ENCODE measurements at places on chromosomes 3 and 15.

DNA sequence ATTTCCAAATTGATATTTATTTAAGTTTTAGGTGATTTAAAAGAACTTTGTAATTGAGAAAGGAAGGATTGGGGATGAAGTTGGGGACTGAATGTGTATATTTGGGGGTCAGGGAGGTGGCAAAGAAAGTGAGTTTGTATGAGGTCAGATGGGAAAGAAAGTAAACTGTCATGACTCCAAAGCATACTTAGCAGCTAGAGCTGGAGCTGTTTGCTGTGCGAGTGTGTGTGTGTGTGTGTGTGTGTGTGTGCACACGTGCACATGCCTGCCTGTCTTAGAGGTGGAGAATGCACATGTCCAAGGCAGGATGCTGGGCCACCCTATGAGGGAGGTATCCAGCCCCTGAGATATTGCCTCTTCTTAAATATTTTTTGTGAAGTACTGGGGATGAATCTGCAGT, 21.0 kb downstream of the BOC start:
- DNase-seq: no peak

DNA sequence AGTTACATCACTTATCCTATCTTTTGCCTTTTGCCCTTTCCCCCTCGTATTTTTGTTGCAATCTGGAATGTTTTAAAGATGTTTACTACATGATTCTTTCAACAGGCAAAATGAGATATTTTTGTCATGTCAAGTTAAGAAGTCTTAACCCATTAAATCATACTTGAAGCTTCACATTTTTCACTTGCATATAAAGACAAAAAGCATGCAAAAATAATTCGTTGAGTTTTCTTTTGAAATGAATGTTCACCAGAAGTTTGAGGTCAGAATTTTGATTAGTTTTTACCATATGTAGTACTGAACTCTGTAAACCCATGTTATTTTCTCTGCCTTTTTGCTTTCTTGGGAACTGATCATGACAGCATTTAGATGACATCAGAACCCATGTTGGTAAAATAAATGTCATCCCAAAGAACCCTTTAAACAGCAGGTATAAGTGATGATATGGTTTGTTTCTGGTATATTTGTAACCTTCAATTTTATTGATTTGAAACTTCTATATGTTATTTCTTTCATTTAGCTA, 188.5 kb downstream of the GHSR start:
- peak; percentile 22 for DNase-seq

DNA sequence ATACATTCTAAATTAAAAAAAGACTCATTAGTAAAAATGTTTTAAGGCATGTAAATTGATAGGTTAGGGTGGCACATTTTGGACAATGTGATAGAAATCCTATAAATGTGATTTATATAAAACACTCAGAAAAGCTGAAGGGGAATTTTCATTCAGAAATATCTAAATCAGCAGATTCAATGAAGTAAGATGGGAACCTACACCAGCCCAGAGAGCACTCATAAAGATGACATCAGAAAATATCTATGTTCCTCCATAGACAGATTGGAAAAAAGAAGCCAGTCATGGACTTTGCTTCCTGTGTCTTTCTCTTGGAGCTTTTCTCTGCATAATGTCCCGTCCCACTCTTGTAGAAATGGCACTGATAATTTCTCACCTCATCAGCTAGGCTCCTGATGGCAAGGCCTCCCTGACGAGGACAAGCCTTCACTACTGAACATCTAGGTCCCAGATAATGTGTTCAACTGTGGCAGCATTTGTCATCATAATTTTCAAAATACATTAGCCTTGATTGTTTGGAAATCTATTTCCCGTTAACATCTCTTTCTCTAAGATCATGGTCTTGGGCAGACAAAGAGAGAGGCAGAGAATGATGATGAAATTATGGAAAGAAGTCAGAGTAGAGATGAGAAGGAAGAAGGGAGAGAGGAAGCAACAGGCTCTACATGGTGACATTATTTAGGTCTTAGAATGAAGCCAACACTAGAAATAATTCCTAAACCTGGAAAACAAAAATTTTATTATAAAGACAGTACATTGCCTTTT, 354.4 kb downstream of the NTRK3 start:
- no peak for DNase-seq

DNA sequence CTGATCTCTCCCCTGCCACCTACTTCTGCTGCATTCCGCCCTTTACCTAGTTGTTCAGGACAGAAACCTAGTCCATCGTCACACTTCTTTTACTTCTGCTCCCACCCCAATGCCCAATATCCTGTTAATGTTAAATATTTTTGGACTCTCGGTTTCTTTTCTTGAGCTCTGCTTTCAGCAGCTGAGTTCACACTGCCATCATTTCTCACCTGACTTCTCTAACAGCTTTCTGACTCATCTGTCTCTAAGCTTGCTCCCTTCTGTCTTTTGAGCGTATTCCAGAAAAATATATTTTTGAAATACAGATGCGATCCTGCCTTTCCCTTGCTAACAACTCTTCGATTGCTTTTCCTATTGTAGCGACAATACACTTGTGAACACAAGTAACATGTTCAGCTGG, 183.4 kb downstream of the KLHL25 start:
- no peak for DNase-seq

Measured in left kidney (tissue), 8 donors.